Right ventricle myocardium inferior (tissue), 1 donor: ENCODE measurements at places on chromosomes 7 and 10.
A peak's percentile ranks its signal among the peaks of the same experiment; 100 is the strongest.

- no peak for DNase-seq
Measured at GRCh38 chr7:133102276-133103060, 20.6 kb upstream of the CHCHD3 start.

DNA sequence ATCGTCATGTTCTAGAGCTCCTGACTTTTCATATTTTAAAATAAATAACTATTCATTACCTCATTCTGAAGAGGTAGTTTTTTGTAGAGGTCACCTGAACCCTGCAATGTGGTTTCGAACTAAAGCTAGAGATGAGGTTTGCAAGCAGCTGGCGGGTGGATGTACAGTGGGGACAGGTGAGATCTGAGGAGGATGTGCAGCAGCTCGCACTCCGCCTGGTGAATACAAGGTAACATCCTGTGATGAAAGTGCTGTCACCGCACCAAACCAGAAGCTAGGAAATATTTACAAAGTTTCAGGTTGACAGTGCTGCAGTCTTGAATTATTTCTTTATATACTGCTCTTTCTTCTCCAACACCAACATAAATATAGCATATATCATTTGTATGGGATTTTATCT, 26.5 kb downstream of the NDUFB2 start:
- DNase-seq, result no peak

- no peak for DNase-seq
Measured at GRCh38 chr10:131980321-131980720, 1.4 kb downstream of the BNIP3 start.

DNA sequence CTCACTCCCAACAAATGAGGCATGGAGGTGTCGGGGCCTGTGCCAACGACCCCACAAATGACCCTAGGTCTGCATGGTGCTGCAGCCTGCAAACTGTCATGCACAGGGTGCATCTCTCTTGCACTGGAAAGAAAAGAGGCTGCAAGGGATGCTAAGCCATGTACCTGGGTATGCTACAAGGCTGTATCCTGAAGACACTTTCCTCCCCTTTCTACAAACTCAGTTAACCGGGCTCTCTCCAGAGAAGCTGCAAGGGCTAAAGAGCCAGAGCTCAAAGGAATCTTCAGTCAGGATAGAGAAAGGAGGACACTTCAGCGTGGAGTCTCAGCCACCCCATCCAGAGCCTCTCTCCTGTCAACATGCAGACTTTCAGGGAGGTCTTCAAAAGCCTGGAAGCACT, 449.0 kb downstream of the GRID1 start:
- no peak for DNase-seq

- DNase-seq, result no peak
Measured at GRCh38 chr7:114141415-114141814, 222.6 kb upstream of the PPP1R3A start.

DNA sequence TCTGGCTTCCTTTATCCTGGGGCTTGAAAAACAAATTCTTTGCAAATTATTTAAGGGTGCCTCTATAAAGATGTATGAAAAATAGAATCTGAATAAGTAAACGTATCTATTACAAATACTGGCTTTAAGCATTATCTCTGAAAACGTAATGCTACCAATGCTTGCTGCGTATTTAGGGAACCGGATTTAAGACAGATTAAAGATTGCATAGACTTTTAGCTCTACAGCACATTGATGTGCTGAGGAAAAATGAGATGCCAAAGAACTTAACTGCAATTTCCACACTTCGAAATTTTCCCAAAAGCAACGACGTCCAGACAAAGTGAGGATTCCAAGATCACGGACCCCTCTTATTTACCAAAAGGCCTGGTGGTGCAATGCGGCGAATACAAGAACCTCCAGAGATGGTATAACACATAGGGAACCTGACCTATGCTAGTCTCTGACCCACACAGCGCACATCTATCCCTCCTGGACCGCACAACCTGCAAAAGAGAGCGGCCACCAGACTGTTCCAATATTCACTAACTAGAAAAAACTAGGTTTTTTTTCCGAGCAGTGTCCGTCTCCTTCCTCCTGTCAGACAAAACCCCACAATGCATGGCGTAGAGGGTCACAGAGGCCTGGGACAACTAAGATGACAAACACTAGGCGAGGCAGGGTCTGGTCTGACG, 34.3 kb upstream of the PHF14 start:
- no peak for DNase-seq

- DNase-seq, result no peak
Measured at GRCh38 chr10:62034096-62034640, 132.7 kb downstream of the ARID5B start.

- no peak for DNase-seq
Measured at GRCh38 chr10:60498985-60499384, 109.3 kb upstream of the ANK3 start.

DNA sequence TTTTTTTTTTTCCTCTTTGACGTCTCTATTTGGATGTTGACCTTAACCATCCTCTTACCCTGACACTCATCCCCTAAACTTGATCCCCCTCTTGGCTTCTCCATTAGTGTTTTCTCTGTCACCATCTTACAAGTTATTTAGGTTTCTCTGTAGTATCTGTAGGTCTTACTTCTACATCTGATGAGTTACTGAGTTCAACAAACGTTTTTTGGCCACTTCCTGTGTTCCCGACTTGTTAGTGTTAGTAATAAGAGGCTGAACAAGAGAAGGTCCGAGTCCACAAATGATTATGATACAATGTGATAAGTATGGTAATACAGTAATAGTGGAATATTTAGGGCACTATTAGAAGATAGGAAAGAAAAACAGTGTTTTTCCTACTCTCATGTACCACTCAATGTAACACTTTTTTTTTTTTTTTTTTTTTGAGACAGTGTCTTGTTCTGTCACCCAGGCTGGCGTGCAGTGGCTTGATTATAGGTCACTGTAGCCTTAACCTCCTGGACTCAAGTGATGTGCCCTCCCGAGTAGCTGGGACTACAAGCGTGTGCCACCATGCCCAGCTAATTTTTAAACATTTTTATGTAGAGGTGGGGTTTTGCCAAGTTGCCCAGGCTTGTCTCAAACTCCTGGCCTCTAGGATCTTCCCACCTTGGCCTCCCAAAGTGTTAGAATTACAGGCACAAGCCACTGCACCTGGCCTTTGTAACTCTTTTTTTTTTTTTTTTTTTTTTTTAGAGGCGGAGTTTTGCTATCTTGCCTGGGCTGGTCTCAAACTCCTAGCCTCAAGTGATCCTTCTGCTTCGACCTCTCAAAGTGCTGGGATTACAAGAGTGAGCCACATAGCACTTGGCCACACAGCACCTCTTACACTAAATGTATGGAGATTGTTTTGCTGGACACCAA, 12.5 kb downstream of the CCSER2 start:
- no peak for DNase-seq

- no peak for DNase-seq
Measured at GRCh38 chr7:14400271-14400670, 410.8 kb upstream of the ETV1 start.

GRCh38 chr10:1559311-1559710, 178.0 kb downstream of the ADARB2 start:
- DNase-seq, result no peak

- DNase-seq, result no peak
Measured at GRCh38 chr7:83686416-83686815, 37.5 kb upstream of the SEMA3E start.

DNA sequence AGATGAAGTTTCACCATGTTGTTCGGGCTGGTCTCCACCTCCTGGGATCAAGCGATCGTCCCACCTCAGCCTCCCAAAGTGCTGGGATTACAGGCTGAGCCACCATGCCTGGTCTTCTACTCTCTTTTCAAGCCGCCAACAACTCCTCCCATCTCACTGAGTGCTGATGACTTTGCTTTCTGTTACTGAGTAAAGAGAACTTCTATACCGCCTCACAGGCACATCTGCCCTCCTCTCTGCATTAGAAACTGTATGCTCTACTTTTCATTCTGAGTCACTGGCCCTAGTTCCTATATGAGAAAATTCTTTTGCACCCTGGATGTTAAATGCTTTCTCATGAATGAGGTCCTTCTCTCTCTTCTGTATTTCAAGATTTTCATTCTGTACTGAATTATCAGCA, 2.2 kb upstream of the ZNF239 start:
- DNase-seq, result no peak

- DNase-seq, result no peak
Measured at GRCh38 chr7:140222814-140223213, 46.0 kb upstream of the KDM7A start.

DNA sequence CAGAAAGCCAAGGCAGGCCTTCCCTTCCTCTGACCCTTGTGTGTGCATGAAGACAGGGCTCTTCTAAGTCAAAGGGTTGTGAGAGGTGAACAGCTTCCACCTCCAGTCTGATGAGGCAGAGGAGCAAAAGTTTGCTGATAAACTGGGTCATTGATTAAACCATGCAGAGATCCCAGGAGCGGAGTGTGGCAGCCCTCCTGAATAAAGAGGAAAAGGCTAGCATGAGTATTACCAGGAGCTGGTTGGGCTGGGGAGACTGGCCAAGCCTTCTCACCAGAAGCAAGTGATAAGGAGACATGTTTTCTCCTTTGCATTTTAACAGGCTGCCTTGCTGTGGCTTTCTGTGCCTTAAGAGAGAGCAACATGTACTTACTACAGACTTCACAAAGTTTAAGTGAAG, 10.2 kb downstream of the LMOD2 start:
- DNase-seq, result no peak

DNA sequence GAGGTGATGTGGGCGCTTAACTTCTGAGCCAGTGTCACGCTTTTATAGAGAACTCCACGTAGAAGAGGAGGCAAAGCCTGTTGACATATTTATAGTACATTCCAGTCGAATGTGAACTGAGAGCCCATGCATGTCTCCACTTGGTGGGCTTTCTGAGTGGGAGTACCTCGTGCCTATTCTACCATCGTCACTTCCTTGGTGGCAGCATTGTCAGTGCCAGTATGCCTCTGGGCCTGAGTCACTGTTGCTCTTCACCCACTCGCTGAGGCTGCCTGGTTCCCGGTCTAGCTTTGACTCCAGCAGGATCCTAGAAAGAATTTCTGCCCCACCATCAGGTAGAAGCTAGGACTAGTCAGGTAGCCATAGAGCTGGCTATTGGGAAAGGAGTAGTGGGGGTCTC, 30.0 kb upstream of the CDH23 start:
- no peak for DNase-seq

GRCh38 chr7:130006771-130007170, 44.4 kb downstream of the ZC3HC1 start:
- no peak for DNase-seq

- no peak for DNase-seq
Measured at GRCh38 chr10:101450277-101451080, 96.5 kb downstream of the BTRC start.

GRCh38 chr7:24441314-24442027, 131.8 kb upstream of the PALS2 start:
- no peak for DNase-seq

DNA sequence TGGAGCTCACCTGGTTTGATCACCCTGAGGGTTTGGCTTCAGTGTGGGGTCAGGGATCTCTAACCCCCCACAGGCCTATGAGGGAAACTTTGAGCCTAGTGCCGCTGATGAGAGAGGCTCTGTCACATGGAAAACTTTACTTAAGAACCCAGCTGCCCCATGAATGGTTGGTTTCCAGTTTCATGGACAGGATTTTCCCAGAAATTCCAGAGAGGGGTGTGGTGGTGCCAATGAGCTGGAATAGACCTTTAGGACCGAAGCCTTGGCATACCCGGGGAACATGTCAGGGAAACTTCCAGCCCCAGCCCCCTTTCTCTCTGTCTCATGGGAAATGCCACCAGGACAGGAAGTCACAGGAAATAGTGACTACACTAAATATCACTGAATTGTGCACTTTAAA, 36.9 kb downstream of the AKR1B1 start:
- no peak for DNase-seq

DNA sequence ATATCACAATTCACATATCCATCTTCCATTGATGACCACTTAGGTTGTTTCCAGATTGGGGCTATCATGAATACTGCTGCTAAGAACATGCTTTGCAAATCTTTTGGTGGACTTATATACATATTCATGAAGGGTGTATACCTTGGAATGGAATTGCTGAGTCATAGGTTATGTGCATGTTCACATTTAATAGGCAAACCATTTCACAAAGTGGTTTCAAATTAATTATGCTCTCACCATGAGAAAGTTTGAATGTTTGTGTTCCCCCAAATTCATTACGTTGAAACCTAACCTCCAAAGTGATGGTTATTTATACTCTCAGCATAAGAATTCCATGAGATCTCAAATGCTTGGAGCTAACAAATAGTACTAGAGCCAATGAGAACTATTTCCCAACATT, 86.4 kb downstream of the VPS41 start:
- no peak for DNase-seq

GRCh38 chr7:954330-955238, at the start of gene ADAP1:
TSS of gene ADAP1 (minus strand) at chr7:954680. CDS start at chr7:954477, 203 bp downstream.
- DNase-seq, result peak; percentile 77

- no peak for DNase-seq
Measured at GRCh38 chr10:30396698-30397097, 37.3 kb upstream of the MAP3K8 start.
